ENCODE measurements at places on chromosomes 5 and 9.

GRCh38 chr5:61734001-61734400 lies 401.9 kb downstream of the ZSWIM6 start:
- no peak for DNase-seq

DNA sequence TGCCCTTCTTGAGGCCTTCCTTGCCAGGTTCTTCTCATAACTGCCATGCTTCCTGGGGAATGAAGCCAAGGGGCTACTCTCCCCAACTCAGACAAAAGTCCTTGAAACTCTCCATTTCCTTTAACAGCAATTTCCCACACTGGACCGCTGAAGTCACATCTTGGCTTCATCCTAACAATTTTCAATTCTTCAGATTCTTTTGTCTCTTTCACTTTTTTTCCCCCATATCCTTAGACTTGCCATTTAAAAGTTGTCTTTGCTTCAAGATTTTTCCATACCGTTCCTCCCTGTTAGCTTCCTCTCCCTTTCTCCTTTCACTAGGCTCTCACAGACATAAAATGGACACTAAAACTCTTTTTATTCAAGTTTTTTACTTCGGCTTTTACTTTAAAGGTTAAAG lies 93.1 kb upstream of the ITGA1 start:
- DNase-seq: no peak

- peak; percentile 68 for DNase-seq
Observed at GRCh38 chr9:35650341-35651158, at the start of gene SIT1. TSS of gene SIT1 (minus strand) at chr9:35650931. CDS start at chr9:35650853, 78 bp downstream.

- DNase-seq: no peak
Observed at GRCh38 chr9:15578714-15579113, 25.9 kb downstream of the CCDC171 start.

- no peak for DNase-seq
Observed at GRCh38 chr5:147685993-147686392, 96.5 kb downstream of the JAKMIP2 start.

DNA sequence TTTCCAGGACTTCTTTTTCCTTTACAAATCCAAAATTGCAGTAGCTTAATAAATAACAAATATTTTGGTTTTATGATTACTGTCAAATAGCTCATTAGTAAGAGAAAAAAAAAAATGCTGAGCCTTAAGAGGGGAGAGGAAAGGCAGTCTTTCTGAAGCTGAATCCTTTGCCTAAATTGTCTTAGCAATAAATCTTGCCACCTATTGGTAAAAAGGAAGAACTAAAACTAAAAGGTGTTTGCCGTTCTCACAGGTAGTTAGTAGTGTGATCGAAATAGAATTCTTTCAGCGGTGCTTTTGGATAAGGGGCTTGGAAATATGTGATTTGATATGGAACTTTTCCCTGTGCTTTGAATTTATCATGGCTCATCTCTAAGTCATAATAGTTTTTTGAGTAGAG lies 31.2 kb downstream of the PIK3R1 start:
- no peak for DNase-seq

DNA sequence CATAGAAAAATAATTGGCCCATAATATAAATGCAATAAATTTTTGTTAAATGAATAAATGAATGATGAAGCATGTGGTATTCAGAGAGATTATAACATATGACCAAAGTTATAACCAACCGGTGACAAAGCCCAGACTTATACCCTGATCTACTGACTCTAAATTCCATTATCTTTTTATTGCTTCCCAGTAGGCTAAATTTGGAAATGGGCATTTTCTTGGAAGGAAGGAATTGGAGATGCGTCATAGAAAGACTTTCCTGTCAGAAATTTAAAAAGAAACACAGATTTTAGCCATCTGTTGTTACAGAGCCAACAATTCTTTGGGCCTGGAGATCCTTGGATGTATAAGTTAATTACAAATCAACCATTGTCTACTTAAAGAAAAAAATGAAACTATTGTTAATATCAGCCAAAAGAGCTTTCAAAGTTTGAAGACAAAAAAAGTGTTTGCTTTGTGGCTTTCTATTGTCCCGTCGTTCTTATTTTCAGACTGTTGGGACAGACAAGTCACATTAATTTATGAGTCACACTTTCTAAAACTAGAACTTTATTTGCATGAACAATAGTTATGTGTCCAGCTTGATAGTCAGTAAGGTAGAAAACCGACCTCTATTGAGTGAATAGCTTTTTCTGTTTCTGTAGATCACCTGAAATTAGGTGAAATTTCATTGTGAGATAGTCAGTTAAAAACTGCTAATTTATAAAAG lies 428.7 kb downstream of the GABRG2 start:
- no peak for DNase-seq

- no peak for DNase-seq
Observed at GRCh38 chr5:67732921-67733320, 482.6 kb upstream of the PIK3R1 start.

- DNase-seq: peak; percentile 47
Observed at GRCh38 chr5:32462618-32463017, 18.1 kb upstream of the ZFR start.

All from stimulated activated naive CD8-positive, alpha-beta T cell treated with anti-CD3 and anti-CD28 coated beads, Interleukin-15, Interleukin-2, amounts not matched to agents 100 U/mL and 50 U/mL, for 24 hours (primary cell).